ENCODE measurements at places on chromosomes 1 and 21.

DNA sequence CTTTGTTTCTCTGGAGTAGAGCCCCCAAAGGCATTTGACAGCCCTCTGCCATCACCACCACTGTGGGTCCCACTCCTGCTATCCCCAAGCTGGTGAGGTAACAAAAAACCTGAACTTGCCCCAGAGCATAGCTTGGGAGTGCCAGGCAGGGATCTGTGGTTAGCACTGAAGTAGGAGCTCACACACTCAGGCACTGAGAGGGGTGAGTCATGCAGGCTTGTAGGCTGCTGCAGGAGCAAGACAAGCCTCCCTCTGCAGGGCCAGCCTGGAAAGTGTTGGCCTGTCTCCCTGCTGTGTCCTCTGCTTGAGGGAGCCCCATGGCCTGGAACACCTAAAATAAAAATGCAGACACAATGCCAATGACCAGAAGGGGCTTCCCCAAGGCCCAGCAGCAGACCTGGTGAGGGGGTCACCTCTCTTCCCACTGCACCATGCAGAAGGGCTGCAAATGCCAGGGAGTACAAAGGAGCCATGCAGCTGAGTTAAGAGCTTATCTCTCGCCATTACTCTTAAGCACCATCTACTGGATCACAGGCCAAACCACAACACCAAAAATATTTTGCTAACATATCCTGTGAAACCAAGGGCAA lies 108.9 kb upstream of the POGK start:
- no peak for DNase-seq

DNA sequence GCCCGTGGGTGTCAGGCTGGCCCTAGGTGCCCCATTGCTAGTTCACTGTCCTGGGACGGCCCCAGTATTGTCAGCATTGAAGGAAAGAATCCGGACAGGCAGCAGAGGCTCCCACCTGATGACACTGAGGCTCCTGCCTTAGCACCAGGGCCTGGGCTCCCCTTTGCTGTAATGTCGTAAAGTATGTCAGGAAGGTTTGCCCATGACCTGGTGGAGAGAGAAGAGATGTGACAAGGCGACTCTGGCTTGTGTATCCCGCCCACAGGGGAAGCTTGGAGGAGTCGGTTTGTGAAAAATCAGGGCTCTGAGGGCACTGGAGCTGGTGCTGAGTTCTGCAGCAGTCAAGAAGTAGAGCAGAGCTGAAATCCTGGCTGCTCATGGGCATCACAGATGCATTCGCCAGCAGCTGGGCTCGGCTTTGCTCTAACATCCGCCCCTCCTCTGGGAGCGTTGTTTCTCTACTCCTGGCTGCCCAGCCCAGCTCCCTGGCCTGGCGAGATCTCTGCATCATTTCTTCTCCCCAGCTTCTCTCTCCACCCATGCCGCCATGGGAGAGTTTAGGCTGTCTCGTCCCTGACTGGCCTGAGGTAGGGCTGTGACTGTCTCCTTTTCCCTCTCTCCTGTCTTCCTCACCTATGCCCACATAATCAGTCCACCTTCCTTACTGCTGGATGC lies 74.1 kb downstream of the ADARB1 start:
- no peak for DNase-seq

- DNase-seq: no peak
These were observed 5.3 kb downstream of the CLCA2 start for GRCh38 chr1:86429122-86429725.

GRCh38 chr1:78427506-78427905 lies 63.3 kb upstream of the PTGFR start:
- no peak for DNase-seq

GRCh38 chr1:64745181-64745985 lies 508 bp downstream of the RAVER2 start:
- no peak for DNase-seq

DNA sequence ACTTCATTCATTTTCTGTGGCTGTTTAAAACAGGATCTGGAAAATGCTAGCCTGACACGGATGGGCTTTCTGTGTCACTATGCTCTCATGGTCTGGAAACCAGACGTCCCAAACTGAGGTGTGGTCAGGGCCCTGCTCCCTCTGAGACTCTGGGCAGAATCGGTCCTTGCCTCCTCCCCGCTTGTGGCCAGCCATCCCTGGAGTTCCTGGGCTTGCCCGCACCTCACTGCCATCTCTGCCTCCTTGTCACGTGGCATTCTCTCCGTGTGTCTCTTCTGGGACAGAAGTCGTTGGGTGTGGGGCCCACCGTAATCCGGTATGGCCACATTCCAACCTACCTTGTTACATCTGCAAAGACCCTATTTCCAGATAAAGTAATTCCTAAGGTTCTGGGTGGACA lies 10.1 kb upstream of the ACTRT2 start:
- DNase-seq: no peak

DNA sequence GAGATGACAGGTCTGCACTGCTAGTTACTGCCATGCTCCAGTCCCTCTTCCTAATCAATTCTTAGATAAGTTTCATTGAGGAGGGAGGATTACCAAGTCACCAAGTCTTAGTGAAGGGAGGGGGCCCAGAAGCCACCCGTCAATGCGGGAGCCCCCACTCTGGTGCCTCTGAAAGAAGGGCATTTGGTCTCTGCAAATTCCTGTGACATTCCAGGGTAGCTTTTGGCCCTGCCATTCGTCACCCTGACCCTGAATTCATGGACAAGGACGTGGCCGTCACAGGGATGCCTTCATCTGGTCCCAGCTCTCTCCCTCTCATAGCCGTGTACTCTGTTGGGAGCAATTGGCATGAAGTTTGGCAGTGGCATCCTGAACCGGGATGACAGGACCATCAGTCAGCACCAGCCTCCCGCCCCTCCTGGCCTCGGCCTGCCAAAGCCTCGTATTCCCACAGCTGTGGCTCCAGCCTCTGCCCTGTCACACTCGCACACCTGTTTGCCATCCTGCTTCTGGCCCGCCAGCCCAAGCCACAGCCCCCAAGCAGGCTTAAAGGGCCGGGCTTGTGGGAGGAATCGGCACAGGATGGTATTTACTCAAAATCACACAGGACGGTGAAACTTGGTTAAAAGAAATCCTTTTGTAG lies 150.7 kb downstream of the CLIC6 start:
- DNase-seq: no peak

GRCh38 chr21:31875496-31876015 lies 2.7 kb downstream of the HUNK start:
- no peak for DNase-seq

- DNase-seq: no peak
These were observed 3.1 kb downstream of the VPS26C start for GRCh38 chr21:37263827-37264600.

All from activated CD4-positive, CD25-positive, alpha-beta regulatory T cell (primary cell).